ENCODE measurements at places on chromosomes 12 and 14.

GRCh38 chr14:54026671-54027070, 70.0 kb upstream of the BMP4 start:
- no peak for DNase-seq

GRCh38 chr12:92255741-92256140, 110.1 kb upstream of the BTG1 start:
- DNase-seq: no peak

- no peak for DNase-seq
These were observed 55.8 kb downstream of the GALNT4 start for GRCh38 chr12:89468648-89469326.

- DNase-seq: no peak
These were observed 16.7 kb downstream of the PDE1B start for GRCh38 chr12:54565986-54566544.

DNA sequence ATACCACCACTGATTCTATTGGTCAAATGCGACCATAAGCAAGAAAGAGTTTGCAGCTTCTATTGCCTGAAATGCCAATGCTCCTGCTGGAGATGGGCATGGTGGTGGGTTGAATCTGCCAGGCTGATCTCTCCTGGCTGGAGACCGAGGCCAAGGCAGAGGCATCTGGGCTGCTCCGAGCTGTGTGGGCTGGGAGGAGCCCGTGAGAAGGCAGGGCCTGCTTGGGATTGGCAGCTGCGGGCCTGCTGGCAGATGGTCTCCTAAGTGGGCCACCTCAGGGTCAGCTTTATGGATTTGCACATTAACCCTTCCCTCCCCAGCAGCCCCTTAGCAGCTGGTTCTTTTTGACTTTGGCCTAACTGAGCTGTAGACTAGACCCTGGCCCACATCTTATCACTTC, 25.4 kb downstream of the SRRM4 start:
- DNase-seq: no peak
